Adipocyte (in vitro differentiated cells): ENCODE measurements at places on chromosomes 12 and 14.

GRCh38 chr14:103597623-103598377 is 31.2 kb upstream of the KLC1 start:
- DNase-seq: peak; percentile 91

- peak; percentile 53 for DNase-seq
Observed at GRCh38 chr12:39103552-39104165, 198.3 kb upstream of the CPNE8 start.

GRCh38 chr12:93916402-93916801 is 232.0 kb upstream of the PLXNC1 start:
- no peak for DNase-seq

DNA sequence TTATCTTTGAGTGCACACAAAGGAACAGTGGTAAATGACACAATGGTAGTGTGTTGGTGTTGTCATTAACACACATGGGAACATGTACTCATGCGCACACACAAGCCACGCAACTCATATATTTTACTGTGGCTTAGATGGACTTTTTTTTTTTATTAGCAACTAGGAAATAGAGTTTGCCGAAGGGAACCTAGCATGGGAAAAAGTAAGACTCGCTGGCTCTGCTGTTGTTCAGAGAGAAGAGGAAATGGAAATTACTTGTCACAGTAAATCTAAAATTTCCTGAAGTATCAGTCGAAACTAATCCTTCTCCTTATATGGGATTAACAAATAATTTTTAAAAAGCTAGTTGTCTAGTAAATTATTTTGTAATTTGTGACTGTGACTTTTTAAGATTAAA is 33.7 kb upstream of the IL22 start:
- no peak for DNase-seq

DNA sequence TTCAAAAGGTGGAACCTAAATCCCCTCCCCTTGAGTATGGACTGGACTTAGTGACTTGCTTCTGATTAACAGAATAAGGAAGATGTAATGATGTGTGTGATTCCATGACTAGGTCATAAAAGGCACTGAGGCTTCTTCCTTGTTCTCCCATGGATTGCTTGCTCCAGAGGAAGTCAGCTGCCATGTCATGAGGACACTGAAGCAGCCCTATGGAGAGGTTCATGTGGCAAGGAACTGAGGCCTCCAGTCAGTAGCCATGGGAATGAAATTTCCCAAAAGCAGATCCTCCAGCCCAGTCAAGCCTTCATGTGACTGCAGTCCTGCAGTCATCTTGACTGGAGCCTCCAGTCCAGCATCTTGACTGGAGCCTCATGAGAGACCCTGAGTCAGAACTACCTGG is 10.7 kb downstream of the TMBIM4 start:
- no peak for DNase-seq

DNA sequence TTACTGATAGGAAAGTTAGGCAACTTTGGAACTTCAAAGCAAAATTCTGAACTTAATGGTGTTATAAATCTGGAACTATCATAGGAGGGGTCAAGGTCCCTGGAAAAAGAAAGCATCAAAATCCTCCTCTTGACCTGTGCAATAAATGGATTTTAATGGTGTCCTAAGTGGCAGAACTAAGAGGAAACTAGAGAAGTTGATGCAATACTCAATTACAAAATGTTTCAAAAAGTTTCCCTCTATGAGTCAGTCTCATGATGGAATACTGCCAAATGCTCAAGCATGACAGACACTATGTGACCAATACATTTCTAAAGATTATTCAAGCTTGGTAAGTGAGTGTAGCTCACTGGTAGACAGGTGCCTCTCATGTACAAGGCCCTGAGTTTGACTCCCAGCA is 47.7 kb upstream of the ERGIC2 start:
- DNase-seq: peak; percentile 94

GRCh38 chr14:65101631-65102440 is 481 bp downstream of the MAX start:
- DNase-seq: peak; percentile 51
